ENCODE measurements at places on chromosomes 4 and X.

DNA sequence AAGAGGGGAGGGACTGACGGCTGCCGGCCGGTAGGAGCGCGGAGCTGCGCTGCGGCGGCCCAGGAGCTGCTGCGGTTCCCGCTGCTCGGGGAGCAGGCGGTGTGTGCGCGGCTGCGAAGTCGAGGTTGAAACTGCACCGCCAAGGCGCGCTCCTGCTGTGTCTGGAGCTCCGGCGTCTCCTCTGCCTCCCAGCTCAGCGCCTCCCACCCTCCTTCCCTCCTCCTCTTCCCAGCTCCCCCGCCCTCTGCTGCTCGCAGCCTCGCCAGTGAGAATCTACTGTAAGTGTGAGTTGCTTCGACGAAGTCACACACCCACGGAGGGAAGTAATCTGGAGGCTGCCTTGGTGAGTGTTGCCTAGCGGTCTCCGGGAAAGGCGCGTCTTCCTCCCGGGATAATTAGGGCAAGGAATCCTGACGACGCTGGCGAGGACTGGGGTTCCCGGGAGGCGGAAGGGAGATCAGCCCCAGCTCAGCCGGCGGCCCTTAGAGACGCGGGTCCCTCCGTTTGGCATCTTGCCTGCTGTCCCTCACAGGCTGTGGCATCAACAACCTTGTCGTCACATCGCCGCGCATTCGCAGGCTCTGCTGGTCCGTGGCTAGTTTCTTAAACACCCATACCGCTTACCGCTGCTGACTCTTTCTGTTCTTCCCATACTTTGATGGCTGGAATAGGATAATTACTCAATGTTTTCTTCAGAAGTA, at the start of gene EPHA5:
Gene EPHA5 (minus strand): TSS at position 159 of the 701 bp plus-strand sequence. CDS start 747 bp downstream, outside the sequence.
- DNase-seq, result peak; percentile 81

DNA sequence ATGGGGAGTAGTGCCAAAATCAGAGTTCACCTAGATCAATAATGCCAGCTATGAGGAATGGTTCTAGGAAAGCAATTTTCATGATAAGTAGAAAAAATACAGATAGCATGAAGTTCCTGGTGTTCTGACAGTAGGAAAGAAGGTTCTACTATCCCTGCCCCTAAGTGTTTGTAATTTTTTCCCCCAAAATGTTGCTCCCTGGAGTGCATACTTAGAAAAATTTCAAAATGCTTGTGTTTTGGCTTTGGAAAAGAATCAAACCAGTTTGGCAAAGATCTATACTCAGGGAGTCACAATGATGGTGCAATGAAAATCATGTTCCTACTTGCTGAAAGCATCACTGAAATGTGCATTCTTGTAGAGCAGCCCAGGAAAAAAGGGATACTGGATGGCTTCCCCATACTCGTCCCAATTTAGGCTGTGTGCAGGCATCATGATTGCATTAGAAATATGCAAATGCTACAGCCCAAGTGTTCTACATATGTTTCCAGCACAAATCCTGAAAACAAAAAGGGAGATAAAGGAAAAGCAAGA, 74.7 kb downstream of the LPAR4 start:
- DNase-seq, result no peak

- DNase-seq, result peak; percentile 6
Measured at GRCh38 chrX:137194164-137194563, 160.4 kb upstream of the GPR101 start.

- no peak for DNase-seq
Measured at GRCh38 chrX:16511796-16512776, 137.9 kb upstream of the S100G start.

GRCh38 chrX:150446151-150446550, 83.0 kb downstream of the MAMLD1 start:
- no peak for DNase-seq

- DNase-seq, result no peak
Measured at GRCh38 chr4:145734031-145734430, 54.1 kb downstream of the C4orf51 start.

DNA sequence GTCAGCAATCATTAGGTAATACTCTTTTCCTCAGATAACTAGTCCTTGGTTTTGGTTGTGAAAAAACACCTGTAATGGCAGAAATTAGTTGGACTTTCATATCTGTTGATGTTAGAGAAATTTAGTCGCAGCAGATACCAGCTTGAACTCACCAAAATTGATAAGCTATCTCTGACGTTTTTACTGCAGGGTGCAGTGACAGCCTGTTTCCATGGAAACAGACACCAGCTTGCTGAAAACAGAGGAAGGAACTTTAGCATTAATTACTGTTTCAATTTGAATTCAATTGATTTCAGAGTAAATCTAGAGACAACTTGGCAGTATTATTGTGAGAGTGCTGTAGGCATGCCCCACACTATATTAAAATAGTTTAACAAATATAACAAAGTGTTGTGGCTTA, 246.5 kb downstream of the PPP1R2C start:
- peak; percentile 1 for DNase-seq

- DNase-seq, result no peak
Measured at GRCh38 chrX:97132664-97133415, 249.1 kb downstream of the RPA4 start.

DNA sequence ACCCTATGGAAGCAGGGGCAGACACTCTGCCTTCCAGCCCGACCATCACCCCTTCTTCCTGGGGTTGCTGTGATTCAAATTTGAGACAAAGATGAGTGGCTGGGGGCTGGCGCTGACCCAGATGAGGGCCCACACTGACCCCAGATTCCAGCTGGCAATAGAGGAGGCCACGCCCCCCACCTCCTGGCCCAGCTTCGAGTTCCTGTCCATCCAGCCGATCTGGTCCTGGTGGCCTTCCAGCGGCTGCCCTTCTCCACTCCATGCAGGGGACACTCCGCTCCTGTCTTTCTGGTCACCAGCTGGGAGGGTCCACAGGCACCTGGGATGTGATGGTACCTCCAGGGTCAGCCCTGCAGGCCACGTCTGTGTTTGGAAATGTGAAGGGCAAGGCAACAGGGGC, 98.5 kb upstream of the PSAPL1 start:
- no peak for DNase-seq

GRCh38 chr4:73729534-73730165, 10.7 kb upstream of the CXCL8 start:
- peak; percentile 42 for DNase-seq

GRCh38 chr4:84870398-84871163, 95.9 kb downstream of the WDFY3 start:
- DNase-seq, result no peak

- no peak for DNase-seq
Measured at GRCh38 chr4:173524218-173525117, 5.6 kb downstream of the HAND2 start.

GRCh38 chr4:17687237-17687857, 72.9 kb downstream of the MED28 start:
- no peak for DNase-seq

DNA sequence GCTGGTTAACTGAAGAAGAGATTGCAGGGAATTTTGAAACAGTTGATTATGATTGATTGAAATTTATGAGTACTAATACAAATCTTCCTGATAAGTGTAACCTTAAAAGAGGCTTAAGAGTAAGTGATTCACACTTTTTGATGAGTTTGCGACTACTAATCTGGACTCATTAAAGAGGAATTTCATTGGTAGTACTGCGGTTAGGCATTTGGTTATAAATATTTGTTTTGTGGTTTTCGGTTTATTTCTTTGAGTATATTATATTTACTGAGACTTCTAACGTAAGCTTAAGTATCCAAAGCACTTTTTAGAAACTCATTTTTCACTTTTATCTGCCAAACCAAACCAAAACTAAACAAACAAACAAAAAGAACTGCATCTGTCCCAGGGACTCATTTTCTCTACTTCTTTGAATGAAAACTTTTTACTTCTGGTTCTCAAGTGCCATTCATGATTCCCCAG, 20.7 kb downstream of the SLIT2 start:
- no peak for DNase-seq

- no peak for DNase-seq
Measured at GRCh38 chr4:188403272-188403671, 264.0 kb downstream of the TRIML1 start.

DNA sequence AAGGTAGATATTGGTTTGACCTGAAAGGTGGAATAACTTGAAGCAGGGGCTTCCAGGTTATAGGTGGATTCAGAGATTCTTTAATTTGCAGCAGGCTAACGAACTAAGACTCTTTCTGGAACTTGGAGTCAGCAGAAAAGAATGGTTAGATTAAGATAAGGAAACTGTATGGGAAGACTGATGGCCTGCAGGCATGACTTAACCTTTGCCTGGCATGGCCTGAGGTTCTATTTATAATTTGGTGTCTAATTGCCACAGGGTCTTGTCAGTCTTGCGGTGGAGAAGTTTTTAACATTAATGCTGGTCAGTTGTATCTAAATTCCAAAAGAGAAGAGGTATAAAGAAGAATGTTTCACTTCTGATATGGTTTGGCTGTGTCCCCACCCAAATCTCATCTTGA, 110.3 kb upstream of the VCX3A start:
- DNase-seq, result no peak

DNA sequence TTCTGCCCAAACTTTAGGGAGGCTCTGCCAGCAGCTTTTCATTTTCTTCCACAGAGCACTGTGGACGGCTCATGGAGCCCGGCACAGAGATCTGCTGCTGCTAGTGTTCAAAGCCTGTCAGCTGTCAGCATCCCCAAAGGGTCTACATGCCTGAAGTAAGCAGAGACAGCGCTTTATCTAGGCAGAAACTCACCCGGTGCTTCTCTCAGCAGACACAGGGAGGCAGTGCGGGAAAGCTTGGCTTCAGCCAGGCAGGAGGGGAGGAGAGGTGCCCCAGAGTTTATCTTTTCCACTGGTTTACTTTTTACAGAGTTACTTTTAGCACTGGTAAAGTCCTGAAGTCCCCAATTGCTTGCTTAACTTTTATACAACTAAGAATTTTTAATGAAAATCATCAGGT, 339.3 kb downstream of the NKX6-1 start:
- DNase-seq, result no peak

Data from putamen (tissue), 1 donor.